Activated CD4-positive, alpha-beta T cell treated with anti-CD3 and anti-CD28 coated beads, Interleukin-2, Interleukin-4, amounts not matched to agents 100 ng/mL and 50 ng/mL, durations not matched to agents 16 hours and 8 hours (primary cell): ENCODE measurements at places on chromosomes 12 and 14.
A peak's percentile ranks its signal among the peaks of the same experiment; 100 is the strongest.

- DNase-seq: no peak
These were observed 42.7 kb downstream of the C14orf132 start for GRCh38 chr14:96081767-96082400.

GRCh38 chr12:128790653-128791373, 32.9 kb downstream of the SLC15A4 start:
- DNase-seq: no peak

DNA sequence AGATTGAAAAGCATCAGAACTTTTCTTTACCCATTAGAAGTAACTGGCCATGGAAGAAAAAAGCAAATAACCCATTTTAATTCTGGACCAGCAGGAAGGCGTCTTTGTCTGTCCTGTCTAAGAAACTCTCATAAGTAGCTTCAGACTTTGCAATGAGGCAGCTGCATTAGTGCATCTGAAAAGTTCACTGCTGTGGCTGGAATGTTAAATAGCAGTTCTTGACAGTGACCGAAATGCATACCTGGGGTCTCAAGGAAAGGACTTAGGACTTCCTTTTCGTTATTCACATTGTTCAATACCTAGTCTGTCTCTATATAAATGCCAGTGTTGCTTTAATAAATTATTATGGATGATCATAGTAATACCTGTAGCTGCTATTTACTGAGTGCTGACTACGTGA, 125.9 kb downstream of the ANO4 start:
- no peak for DNase-seq

DNA sequence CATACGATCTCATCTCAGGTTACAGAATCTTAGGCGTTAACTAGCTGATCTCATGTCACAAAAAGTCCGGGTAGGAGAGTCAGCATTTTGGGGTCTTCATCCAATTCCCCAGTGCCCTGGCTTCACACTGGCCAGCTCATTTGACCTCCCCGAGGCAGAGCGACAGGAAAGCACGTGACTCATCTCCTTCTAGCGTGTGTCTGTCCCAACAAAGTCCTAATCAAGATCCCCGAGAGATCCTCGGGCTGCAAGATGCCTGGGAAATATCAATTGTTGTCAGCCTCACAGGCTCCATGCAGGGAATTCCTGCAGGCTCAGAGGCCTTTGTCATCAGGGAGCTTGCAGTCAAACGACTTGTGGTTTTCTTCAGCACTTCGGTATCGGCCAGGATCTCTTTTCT, 57.5 kb downstream of the ZNF664 start:
- no peak for DNase-seq

DNA sequence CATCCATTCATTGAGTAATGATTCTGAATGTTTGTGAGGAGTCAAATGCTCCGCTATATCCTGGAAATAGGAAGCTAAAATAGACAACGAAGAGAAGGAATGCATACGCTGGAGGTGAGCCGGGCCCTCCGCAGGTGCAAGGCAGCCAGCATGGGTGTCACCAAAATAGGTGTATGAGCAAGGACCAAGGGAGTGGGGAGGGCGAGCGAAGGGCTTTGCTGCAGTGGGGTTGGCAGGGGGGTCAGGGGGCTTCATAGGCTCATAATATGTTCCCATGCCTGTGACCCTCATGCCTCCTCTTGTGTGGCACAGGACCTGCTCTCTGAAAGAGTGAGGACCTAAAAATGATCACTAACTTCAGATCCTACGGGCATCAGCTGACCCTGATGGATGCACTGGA, 73.0 kb downstream of the PRMT8 start:
- DNase-seq: no peak

- no peak for DNase-seq
These were observed 9.8 kb upstream of the RILPL2 start for GRCh38 chr12:123446333-123446713.

DNA sequence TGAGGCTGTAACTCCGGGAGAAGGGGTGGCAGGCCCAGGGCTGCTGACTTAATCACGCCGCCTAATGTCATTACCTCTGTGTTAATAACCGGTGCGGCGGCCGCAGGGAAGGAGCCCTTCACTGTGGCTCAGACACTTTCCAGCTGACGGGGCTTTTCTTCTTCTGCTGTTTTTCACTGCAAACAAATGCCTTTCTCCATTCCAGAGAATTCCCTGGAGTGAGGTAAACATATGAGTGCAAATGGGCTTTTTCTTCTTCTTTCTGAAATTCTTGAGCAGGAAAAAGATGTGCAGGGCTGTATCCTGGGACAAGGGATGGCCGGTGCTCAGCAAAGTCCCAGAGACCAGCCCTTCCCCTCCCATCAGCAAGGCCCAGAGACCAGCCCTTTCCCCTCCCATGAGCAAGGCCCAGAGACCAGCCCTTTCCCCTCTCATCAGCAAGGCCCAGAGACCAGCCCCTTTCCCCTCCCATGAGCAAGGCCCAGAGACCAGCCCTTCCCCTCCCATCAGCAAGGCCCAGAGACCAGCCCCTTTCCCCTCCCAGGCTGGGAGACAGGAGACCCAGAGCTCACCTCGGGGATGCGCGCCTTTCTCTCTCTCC, 33.4 kb upstream of the FAM181A start:
- no peak for DNase-seq

GRCh38 chr12:108573317-108573716, 10.9 kb downstream of the ISCU start:
- DNase-seq: peak; percentile 82

- DNase-seq: no peak
These were observed 34.3 kb downstream of the NOPCHAP1 start for GRCh38 chr12:105020241-105020962.

- DNase-seq: no peak
These were observed 116.7 kb upstream of the MYL2 start for GRCh38 chr12:111037047-111037446.

- no peak for DNase-seq
These were observed 478.4 kb downstream of the RAD51B start for GRCh38 chr14:68297876-68298468.

- no peak for DNase-seq
These were observed 99.3 kb downstream of the SINHCAF start for GRCh38 chr12:31226639-31227038.

DNA sequence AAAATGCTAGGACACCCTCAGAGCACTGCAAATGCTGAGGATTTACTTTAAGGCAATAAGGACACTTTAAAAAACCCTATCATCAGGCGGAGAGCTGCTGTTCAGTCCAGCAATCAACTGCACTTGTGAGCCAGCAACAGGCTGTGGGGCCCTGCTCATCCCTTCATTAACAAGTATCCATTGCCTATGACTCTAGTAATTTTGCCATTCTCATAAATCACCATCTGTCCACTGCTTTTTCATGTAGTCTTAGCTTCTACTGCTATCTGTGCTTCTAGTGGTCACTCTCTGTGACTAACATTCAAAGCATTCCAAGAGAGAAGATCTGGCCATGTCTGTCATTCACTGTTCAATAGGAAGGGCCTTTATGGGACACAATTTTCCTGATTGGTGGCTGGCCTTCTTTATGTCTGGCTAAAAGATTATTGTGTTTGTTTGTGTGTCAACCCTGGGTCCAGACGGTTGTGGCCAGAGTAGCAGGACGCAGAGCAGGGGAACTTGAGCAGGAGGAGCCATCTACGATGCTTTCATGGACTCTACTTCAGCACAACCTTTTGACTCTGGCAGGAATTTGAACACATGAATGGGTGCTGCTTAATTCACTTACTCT, 3.6 kb upstream of the KRAS start:
- DNase-seq: no peak

- DNase-seq: no peak
These were observed 583.9 kb downstream of the NRXN3 start for GRCh38 chr14:78754059-78754458.

- DNase-seq: no peak
These were observed 185.3 kb upstream of the ABCD2 start for GRCh38 chr12:39804898-39805297.

DNA sequence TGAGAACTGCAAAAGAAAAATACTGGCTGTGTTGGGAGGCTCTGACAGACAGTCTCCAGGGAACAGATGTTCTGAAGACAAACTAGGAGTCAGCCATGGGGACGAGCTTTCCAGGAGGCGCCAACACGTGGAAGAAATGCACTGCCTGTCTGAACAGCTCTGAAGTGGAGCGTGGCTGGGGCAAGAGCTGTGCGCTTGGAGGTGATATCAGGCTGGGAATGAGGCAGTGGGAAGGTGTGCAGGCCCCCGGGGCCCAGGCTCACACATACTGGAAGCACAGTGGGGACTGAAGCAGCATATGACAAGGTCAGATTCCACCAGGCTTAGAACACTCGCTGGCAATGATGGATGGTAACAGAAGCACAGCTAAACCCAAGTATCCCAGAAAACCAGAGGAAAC, 17.5 kb downstream of the APPL2 start:
- DNase-seq: no peak

DNA sequence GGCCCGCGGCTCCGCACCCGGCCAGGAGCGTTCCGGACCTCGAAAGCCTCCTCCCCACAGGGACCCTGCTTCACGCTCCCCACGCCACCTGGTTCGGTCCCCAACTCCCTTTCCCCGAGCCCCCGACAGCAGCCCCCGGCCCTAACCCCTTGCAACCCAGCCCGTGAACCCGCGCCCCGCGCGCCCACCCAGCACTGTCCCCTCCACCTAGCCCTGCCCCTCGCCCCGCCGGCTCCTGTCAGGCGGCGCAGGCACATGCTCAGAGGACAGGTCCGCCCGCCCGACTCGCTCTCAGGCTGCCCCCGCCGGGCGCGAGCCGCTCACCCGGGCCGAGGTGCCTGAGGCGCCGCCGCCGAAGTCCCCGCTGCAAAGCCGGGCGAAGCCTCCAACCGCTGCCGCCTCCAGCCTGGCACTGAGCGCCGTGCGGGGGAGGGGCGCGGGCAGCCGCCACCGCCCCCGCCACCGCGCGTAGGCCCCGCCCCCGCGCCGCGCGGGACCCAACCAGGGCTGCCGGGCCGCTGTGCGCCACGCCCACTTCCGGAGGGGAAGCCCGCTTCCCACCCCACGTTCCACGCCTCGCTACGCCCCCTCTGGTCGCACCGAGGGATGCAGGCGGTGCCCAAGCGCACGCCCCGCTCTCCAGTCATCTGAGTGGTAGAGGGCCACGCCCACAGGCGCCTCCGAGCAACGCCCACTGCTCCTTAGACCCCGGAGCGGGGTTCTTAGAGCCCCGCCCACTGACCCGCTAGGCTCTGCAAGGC, at the start of gene CORO1C:
Gene CORO1C, minus strand, starts transcription at position 414 of the 761 bp plus-strand sequence. CDS start 30,200 bp downstream, outside the sequence.
- peak; percentile 97 for DNase-seq

GRCh38 chr12:26233631-26234030, 38.3 kb downstream of the SSPN start:
- DNase-seq: no peak

GRCh38 chr14:21204167-21205025, 48.5 kb upstream of the OR5AU1 start:
- DNase-seq: no peak

- DNase-seq: no peak
These were observed 60.8 kb downstream of the ANO2 start for GRCh38 chr12:5884285-5884684.

- DNase-seq: no peak
These were observed 25.1 kb upstream of the ZNF268 start for GRCh38 chr12:133156125-133156690.

- peak; percentile 70 for DNase-seq
These were observed 103.5 kb upstream of the BCAT1 start for GRCh38 chr12:25052196-25052913.

- DNase-seq: no peak
These were observed 1.7 kb upstream of the EGLN3 start for GRCh38 chr14:33952541-33952940.

GRCh38 chr14:76201162-76201561, 49.4 kb downstream of the GPATCH2L start:
- no peak for DNase-seq

GRCh38 chr14:29475641-29476040, 452.0 kb downstream of the PRKD1 start:
- DNase-seq: no peak
